Activated effector memory CD4-positive, alpha-beta T cell treated with anti-CD3 and anti-CD28 coated beads, Interleukin-2, amount 50 U/mL, for 16 hours (primary cell): ENCODE measurements at places on chromosomes 3 and 15.
A peak's percentile ranks its signal among the peaks of the same experiment; 100 is the strongest.

- DNase-seq = no peak
Observed at GRCh38 chr3:71168880-71169411, 414.6 kb downstream of the FOXP1 start.

- no peak for DNase-seq
Observed at GRCh38 chr15:82890338-82890994, 62.1 kb downstream of the HOMER2 start.

DNA sequence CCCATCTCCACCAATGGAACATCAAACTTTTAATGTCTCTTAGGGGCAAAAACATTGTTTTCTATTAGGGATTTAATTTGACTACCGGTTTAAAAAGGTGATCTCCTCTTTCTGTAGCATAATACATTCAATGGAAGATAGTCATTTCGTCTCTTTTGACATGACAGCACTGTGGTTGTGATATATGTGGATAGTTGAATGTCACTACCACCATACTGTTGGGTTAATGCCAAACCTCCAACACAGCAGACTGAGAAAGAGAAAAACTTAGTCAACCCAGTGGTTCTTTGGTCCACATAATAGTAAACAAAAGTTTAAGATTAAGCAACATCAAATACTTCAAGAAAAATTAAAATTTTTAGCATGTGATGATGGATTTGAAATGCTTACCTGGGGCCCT, 530.4 kb downstream of the AGBL1 start:
- DNase-seq = no peak

GRCh38 chr15:36323615-36324014, 255.8 kb upstream of the CDIN1 start:
- DNase-seq = no peak

DNA sequence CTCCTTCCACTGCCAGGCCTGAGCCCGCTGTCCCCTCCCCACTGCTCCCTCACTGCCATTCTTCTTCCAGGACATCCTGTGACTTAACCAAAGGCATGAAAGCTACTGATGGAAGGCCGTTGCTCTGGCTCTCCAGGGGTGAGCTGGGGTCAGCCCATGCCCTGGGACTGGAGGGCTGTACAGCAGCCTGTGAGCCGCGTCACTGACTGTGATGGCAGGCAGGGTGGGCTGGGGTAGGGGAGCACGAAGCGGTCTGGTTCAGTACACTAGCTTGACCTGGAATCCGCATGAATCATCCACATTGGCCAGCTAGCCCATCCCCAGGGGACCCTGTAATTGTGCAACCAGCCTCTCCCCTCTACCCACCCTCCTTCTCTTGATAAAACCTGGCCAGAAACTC, 30.8 kb downstream of the CORO2B start:
- DNase-seq = no peak

- no peak for DNase-seq
Observed at GRCh38 chr3:108588601-108589000, 637 bp downstream of the CIP2A start.

- no peak for DNase-seq
Observed at GRCh38 chr3:173617490-173617889, 219.9 kb downstream of the NLGN1 start.

- DNase-seq = peak; percentile 68
Observed at GRCh38 chr15:63157891-63158431, 684 bp upstream of the RPS27L start.

- no peak for DNase-seq
Observed at GRCh38 chr3:36893137-36893557, 51.7 kb downstream of the TRANK1 start.

DNA sequence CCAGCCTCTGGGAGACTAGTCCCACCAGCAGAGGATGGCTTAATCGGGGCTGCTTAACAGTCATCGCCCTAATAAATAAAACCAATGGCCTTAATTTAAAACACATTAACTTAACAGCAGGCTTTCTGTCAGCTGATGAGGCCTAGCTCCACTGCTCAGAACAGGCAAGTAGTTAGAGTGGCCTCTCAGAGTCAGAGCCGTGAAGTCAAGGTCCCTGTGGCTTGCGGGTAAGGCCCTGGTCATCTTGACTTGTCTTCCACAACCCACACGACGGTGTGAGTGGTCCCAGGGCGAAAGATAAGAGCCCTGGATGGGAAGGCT, 11.8 kb downstream of the XXYLT1 start:
- DNase-seq = peak; percentile 69

GRCh38 chr3:189981668-189982067, 139.0 kb downstream of the P3H2 start:
- DNase-seq = no peak

DNA sequence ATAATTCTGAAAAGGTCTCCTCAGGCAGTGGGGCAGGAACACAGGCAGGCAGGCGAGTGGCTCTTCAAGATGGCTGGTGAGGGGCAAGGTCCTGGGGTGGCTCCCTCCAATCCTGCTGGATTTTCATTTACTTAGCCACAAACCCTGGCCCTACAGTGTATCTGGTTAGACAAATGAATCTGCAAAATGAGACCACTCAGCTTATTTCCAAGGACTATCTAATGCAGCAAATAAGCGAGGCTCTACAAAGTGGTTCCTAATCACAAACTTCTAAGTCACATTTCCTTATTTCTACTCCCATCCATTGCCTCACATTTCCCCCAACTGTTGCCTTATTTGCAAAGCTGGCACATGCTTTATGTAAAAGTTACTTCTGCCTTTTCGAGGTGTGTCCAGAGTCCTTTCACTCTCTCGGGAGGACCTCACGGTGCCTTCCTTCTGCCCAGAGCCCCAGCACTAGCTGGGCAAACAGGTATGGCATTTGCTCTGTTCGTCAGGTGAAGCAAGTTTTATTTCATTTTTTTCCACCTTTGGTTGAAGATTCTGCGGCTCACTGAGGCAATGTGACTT, 40.5 kb downstream of the CCDC12 start:
- no peak for DNase-seq

- DNase-seq = no peak
Observed at GRCh38 chr3:13070391-13071070, 2.7 kb downstream of the IQSEC1 start.

DNA sequence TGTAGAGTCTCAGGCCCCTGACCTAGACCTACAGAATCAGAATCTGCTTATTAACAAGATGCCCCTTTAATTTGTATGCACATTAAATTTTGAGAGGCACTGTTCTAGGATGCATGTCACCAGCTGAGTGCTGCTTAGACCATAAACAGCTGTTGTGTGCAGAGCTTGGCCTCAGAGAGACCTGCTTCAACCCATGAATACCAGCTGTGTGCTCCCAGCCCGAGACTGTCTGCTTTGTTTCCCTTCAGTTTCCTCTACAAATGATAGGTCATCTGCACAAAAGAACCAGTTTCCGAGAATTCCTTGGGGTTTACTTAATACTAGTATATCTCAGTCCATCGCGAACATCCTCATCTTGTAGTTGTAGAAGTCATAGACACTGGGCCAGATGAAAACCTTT, 158.5 kb upstream of the PFN2 start:
- no peak for DNase-seq

DNA sequence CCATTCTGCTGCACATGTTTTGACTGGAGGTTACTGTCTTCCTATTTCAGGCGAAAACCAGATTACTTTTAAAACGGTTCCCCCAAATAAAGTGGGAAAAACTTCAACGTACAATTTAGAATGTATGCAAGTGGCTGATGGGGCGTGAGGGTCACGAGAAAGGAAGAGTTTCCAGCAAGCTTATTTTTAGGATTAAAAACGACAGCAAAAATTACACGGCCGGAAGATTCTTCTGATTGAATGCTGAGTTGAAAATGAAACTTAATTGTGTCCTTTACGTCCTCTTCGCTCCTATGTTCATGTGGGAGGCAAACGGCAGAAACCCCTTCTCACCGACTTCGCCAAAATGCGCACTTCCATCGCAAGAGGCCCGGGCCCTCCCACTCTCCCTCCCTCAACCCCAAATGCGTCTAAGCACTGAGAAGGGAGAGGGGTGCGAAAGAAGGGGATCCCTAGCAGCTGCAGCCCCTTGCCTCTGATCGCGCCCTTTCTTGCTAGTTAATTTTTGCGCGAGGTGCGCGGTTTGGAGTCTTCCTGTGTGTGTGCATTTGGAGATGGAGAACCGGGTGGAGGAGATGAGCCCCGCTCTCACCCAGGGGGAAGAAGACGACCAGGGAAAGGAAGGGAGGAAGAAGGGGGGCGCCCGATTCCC, 656 bp downstream of the CD47 start:
- peak; percentile 84 for DNase-seq

DNA sequence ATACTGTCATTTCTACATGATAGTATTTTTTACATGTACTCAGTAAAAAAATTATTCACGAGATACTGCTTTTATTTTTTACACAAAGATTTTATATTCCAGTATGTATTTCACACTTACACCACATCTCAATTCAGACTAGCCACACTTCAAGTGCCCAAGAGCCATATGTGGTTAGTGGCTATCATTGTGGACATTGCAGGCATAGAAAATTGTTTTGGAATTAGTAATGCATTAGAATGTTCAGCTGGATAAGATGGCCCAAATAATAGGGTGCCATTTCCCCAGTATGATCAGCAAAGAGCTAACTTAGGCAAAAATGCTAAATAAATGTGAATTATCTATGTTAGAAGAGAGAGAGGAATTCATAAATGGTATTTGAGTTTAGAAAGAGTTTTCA, 203.8 kb upstream of the MCTP2 start:
- no peak for DNase-seq
